ENCODE measurements at places on chromosomes 2 and 18.

DNA sequence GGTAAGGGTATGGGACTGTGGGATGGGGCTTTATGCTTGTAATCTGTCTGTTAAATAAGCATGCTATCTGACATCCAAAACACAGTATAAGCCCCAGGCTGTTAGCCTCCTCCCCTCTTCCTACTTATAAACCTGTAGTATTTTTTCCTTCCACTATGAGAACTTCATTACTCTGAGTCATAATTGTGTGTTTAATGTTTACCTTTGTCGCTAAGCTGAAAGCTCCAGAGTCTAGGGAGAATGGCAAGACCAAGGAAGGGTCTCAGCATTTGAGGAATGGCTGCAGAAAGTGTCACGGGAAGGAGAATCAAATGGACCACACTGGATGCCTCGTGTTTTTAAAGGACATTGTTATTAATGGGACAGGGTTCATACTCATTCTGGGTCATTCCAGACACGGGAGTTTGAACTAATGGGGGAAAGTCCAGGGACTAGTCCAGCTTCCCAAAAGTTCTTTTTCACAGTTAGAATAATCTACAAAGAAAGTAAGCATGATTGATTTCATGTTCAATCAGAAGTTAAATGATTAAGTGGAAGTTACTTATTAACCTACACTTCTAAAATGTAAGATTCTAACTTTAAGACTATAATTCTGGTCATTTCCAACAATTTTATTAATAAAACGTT is 292.2 kb downstream of the AFF3 start:
- DNase-seq, result no peak

- DNase-seq, result no peak
Observed at GRCh38 chr2:235541838-235542549, 48.2 kb downstream of the AGAP1 start.

GRCh38 chr2:11505652-11506610 is 27.9 kb upstream of the GREB1 start:
- DNase-seq, result no peak

- no peak for DNase-seq
Observed at GRCh38 chr2:144502369-144502768, 17.6 kb downstream of the ZEB2 start.

DNA sequence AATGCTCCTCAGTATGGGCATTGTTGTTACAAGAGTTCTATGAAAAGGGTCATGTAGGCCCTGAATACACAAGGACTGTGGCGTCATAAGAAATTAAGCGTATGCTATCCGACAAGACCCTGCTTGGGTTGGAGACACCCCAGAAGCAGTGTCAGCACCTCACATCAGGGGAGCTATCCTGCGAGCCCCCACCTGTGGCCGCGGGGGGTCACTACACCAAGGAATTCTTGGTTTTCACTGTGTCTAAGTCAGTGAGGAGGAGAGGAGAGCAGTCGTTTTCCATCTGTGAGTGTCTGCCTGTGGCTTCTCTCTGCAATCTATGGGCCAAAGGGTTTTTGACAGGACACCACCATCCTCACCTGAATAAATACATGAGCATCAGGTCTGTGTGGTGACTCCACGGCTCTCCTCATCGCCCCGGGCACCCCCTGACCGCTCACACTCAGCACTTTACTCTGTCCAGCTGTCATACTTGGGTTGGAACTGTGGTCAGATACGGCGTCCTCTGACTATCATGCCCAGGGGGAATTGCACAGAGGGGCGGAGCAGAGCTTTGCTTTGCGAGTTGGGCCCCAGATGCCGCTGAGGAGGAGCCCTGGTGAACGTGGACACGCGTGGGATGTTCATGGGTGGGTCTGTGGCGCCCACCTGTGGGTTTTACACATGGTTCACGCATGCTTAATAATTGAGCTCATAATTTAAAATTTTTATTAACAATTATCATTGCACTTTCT is 235.5 kb downstream of the MYT1L start:
- no peak for DNase-seq

- no peak for DNase-seq
Observed at GRCh38 chr2:239109928-239110545, 262.2 kb downstream of the TWIST2 start.

GRCh38 chr2:222809582-222809981 is 51.3 kb upstream of the ACSL3 start:
- no peak for DNase-seq
